Stimulated activated effector memory CD8-positive, alpha-beta T cell treated with anti-CD3 and anti-CD28 coated beads, Interleukin-12 subunit alpha, Interleukin-12 subunit beta, amount 100 ng/mL, for 72 hours (primary cell): ENCODE measurements at places on chromosomes 12 and 14.
A peak's percentile ranks its signal among the peaks of the same experiment; 100 is the strongest.

DNA sequence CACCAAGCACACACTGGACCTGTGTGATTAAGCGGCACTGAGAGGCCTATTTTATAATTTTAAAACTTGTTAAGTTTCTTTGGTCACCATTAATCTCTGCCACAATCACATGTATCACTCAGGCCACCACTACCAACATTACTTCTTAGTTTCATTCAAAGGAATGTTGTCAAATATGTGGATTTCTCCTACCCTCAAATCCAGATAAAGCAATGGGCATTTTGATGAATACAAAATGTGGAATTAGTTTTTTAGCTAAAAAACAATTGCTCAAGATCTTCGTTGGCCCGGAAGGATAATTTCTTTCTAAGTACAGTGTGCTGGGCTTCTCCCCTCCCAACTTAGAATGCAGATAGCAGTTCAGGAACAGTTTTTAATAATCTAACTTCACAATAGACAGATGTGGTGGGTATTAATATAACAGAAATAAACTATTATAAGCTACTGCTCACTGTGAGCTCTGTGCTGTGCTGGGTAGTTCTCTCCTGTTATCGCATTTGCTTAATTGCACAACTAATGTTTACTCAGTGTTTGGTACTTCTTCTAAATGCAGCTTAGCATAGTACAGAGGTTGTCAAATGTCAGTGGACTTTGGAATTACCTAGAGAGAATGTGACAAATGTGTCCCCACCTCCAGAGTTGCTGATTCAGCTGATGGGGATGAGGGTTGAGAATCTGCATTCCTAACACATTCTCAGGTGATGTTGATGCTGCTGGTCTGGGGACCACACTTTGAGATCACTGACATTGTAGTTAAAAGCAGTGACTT lies 266.7 kb upstream of the AMIGO2 start:
- DNase-seq, result no peak

- DNase-seq, result no peak
Measured at GRCh38 chr14:45258805-45259204, 5.8 kb upstream of the MIS18BP1 start.

DNA sequence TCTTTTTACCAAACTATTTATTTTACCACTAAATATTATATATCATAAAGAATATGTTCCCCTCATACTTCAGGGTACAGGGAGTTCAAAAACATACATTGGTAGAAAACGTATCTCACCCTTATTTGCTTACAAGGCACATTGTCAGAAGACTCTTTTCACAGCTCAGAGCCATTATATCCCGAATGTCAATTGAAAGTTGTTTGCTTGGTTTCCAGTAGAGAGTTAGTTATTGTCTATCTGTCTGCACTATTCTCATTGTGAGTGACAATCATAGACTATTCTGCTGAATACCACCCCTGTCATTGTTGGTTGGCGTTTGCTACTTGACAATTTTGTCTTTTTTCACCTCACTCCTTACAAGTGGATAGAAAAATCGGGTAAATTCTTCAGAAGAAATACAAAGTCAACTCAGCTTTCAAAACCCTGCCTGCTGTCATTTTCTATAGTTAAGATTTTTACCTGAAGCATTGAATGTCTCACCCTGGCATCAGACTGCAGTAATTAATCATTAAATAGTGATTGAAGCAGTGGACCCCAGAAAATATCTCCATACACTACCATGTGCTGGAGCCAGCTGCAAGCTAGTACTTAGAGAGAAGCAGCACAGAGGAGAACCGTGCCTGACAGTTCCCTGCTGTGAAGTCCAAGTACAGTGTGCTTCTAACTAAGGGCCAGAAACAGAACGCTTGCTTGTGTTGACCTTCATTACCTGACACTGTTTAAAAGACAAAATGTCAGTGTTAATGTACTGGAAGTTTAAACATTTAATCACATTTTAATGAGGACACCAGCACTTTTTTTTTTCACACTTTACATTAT lies 510.6 kb downstream of the RERGL start:
- no peak for DNase-seq

GRCh38 chr14:95295600-95296376 lies 23.9 kb downstream of the CLMN start:
- no peak for DNase-seq

- no peak for DNase-seq
Measured at GRCh38 chr14:96049932-96050331, 10.8 kb downstream of the C14orf132 start.

GRCh38 chr12:69566603-69567002 lies 18.7 kb upstream of the CCT2 start:
- no peak for DNase-seq

GRCh38 chr12:78820946-78821345 lies 43.6 kb upstream of the SYT1 start:
- no peak for DNase-seq

- DNase-seq, result no peak
Measured at GRCh38 chr14:92728759-92729364, 19.6 kb downstream of the LGMN start.

- DNase-seq, result no peak
Measured at GRCh38 chr14:72094844-72095582, 162.8 kb downstream of the RGS6 start.

DNA sequence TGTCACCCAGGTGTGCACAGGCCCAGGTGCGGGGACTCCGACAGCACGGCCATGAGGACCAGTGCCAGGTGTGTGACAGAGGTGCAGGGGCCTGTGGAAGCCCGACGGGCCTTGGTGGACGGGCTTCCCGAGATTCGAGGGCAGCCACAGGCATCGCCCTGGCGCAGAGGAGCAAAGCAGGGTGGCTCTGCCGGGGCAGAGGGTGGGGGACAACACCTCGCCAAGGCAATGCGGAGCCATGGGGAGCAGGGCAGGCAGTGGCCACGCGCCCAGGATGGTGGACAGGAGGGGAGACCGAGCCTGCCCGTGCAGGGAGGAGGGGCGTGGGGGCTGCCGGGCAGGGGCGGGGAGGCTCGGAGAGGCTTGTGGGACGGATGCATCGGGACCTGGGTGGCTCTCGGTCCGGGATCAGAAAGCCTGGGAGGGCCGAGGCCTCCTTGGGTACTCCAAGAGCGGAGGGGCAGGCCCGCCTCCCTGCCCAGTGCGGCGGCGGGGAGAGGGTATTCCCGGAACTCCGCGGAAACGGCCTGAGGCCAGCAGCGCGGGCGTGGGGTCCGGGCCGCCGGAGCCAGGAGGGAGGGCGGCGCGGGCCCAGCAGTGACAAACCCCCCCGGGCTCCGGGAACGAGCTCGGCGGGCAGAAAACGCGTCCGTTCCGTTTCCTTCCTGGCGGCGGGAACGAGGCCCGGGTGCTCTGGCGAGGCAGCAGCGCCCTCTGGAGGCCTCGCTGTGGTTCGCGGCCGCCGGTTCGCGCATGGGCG lies 1.6 kb downstream of the TMEM121 start:
- peak; percentile 87 for DNase-seq

DNA sequence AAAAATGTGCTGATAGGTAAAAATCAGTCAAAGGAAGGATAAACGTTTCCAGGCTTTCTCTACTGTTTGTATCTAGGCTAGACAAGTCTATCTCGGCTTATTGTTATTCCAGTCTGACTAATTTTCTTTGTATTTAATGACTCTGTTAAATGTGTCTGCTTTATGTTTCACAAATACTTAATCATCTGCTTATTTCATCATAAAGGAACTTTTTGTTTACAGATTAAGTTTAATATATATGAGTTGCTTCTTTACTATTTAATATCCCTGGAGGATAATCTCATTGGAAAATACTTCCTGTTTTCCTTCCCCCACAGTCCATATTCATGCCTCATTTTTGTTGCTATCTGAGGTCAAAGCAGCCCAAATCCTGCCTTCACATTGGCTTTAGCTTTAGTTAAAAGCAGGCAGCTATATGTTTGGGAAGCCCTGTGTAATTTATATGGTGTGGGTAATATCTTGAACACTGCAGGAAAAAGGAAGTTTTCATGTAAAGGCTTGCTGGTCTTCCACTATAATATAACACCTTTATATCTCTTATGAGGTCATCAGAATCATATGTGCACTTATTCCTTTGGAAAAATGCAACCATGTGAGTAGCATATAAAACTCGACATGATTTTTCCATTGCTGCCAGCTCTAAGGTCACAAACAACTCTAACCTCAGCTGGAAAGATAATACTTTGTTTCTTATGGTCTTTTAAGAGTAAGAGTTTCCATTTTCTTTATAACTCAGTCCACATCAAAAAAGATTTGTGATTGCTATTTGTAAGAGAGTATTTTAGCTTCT lies 76.8 kb downstream of the ALX1 start:
- DNase-seq, result no peak

DNA sequence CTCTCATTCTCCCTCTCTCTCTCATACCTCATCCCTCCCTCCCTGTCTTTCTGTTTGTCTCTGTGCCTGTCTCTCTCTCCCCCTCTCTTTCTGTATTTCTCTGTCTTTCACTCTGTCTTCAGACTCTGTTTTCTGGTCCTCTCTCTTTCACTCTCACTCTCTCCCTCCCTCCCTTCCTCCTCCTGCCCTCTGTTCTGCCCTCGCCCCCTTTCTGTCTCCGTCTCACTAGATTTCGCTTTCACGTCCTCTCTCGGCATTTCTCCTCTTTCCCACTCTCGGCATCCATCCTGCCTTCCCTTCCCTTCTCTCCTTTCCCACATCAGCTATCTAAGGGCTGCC lies 183.0 kb downstream of the PHETA1 start:
- no peak for DNase-seq

- no peak for DNase-seq
Measured at GRCh38 chr14:72604133-72604532, 289.8 kb downstream of the DPF3 start.

DNA sequence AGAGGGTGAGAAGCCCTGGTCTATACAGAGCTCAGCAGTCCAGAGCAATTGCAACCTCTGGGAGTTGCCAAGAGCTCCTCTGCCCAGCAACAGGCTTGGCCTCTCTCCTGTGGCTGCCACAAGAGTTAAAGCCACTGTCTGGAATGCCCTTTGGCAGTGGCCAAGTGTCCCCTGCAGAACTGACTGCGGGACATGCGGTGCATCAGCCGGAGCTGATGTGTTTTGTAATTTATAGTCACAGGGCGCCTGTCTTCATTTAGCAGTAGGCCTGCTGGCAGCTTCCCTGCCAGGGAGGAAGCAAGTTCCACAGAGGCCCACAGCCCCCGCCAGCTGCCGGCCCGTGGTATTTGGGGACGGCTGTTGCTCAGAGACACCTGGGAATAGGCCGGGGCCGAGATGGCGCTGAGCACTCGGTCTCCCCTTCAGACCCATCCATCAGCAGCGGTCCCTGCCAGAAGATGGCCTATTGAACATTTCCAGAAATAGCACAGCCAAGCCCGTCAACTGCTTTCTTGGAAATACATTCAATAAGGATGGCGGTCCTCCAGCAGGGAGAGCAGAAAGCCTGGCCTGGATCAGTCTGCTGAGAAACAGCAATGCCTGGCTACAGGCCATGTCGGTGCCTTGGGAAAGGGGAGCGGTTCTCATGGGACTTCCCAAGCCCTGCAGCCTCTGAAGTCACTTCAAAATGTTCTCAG lies 217.4 kb downstream of the CRADD start:
- no peak for DNase-seq

DNA sequence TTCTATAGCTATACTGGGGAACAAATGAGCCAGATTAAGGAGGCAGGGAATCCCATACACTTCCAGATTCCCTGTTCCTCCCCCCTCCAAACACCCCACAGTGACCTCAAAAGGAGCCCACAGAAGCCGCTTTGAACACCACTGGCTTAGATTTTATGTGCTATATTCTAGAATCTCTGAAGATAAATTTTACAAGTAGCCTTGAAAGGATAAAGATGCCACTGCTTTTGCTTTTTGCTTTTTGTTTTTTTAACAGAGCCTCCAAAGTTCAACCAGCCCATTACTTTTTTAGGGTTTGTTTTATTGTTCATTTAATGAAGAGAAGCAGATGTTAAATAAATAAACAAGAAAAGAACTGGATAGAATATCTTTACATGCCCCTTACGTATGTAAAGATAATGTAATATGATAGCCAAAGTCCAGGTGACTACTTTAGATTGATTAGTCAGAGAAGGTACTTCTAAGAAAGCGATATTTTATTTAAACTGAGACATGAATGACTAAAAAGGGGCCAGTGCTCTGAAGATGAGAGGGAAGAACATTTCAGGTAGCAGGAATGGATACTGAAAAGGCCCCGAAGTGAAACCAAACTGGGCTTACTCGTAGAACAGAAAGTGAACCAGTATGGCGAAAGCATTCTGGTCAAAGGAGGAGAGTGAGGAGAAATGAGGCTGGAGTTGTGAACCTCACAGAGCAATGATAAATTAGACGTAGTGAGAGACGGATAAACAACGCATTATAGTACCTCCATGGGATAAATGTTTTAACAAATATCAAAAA lies 44.6 kb downstream of the DUSP6 start:
- no peak for DNase-seq

DNA sequence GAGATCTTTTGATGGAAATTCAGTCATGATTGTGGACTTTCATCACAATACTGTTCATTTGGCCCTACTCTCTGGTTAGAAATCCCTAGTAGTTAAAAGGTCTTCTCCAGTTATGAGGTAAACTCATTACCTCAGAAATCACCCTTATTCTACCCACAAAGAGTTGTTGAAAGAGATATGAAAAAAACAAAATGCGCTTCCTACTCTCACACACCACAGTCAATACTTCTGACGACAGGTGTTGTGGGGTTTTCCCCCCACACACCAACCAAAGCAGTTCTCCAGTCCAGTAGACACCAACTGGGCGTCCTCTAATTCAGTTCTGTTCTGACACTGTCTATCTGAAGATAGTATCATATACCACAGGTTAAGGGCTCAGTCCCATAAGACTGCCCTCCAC lies 54.9 kb downstream of the TRMT5 start:
- no peak for DNase-seq

DNA sequence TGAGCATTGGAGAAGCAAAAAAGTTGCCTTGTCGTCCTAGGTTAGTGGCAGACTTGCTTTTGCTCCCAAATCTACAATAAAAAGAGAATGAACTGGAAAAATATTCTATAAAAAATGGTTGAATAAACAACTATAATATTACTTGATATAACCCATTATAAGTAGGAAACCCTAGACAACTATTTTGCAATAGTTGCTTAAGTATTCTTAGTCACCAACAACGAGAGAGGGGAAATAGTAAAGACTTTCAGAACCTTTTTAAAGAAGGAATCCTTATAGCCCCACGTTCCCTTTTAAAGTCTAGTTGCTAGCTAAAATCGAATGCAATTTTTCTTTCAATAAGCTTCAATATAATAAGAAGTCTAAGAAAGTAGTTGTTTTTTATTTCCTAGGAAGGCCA lies 17.5 kb downstream of the AQP6 start:
- DNase-seq, result no peak

DNA sequence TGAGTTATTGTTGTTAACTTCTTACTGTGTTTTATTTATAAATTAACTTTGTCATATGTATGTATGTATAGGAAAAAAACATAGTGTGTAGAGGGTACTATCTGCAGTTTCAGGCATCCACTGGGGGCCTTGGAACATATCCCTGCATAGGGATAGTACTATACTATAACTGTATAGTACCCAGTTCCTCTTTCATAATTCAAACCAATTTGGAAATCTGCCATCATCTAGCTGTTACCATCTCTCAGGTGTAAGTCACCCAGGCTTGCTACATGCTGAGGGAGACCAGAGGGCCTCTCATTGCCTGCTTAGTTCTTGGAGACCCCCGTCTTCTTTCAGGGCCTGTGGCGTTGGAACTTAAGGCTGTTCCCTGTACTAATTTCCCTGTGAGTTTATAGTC lies 12.9 kb upstream of the DCD start:
- DNase-seq, result no peak

GRCh38 chr14:51868405-51868804 lies 8.0 kb downstream of the GNG2 start:
- no peak for DNase-seq

GRCh38 chr14:95876761-95877538 lies at the start of gene TUNAR:
Gene TUNAR, plus strand, starts transcription at chr14:95876832.
- no peak for DNase-seq
